ENCODE measurements at places on chromosomes 16 and 17.

- no peak for DNase-seq
Observed at GRCh38 chr17:57761887-57762286, 16.8 kb upstream of the CCDC182 start.

DNA sequence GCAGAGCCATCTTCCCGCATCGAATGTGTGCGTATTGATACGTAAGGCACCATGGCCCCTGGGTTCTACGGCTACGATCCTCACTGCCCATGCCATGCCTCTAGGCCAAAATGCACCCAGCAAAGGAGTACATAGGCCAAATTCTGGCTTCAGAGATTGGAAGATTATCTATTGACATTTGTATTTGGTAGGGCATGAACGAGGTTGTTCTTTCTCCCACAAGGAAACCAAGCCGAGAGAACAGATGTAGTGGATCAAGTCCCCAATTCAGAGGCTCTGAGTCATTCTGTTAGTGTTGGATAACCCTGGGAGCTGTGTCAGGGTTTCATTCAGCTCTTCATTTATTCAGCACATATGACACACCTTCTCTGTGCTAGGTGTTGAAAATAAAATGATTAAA is 36.5 kb downstream of the HOXB1 start:
- DNase-seq: peak; percentile 61

DNA sequence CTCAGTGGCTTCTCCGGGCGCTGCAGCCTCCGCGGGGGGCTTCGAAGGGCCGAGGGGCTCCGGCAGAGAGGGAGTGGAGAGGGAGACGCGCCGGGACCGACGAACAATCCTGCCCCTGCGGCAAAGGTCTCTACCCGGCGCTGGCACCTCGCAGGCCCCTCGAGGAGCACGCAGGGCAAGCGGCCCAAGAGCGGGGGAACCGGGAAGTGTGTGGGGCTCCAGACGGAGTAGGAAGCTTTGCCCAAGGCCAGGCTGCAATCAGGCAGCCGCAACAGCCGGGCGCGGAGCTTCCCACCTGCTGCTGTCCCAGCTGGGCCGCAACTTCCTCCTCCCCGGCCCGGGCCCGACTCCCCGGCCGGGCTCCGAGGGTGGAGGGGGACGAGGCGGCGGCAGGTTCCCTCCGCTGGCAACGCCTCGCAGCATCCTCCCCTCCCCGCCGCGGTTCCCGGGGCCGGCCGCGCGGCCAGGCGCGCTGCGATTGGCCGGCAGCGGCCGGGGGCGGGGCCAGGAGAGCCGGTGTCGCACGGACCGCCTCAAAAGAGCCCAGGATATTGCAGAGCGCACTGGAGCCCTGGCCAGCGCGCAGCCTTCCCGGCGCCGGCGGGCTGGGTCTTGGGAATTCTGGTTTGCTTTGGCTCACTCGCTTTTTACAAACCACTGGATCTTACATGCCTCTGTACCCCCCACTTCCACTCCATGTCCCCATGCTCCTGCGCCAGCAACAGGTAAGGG is at the start of gene KCNJ2:
Gene KCNJ2 (plus strand): TSS at position 556 of the 732 bp plus-strand sequence. CDS start 5,508 bp downstream, outside the sequence.
- DNase-seq: peak; percentile 94

DNA sequence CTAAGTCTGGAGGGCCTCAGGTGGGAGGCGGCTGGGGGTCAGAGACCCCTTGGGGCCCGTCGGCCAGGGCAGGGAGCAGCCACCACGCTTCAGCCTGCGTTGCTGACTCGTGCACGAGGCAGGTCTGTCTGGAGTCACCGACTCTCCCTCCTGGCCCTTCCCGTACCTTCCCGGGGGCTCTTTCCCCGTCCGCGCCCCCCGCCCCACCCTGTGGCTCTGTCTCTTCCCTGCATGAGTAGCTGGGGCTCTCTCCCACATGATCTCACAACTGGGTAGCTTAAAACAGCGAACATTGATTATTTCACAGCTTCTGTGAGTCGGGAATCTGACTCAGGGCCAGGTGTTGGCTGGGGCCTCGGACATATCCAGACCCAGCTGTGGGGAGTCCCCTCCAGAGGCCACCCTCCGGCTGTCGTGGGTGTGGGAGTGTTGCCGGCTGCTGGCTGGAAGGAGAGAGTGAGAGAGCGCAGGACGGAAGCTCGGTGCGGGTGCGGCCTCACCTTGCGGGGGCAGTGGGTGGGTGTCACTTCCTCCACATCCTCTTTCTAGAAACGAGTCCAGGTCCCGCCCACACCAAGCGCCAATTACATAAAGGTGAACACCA is 17.3 kb downstream of the BAHCC1 start:
- no peak for DNase-seq

- no peak for DNase-seq
Observed at GRCh38 chr17:9671559-9671958, 26.2 kb downstream of the USP43 start.

GRCh38 chr17:65697661-65698060 is 136.2 kb upstream of the AXIN2 start:
- DNase-seq: no peak

- DNase-seq: no peak
Observed at GRCh38 chr17:57584050-57584551, 161.0 kb downstream of the CCDC182 start.

Measured in MG63 (cell line).